Neural crest cell (in vitro differentiated cells): ENCODE measurements at places on chromosomes 12 and 14.
A peak's percentile ranks its signal among the peaks of the same experiment; 100 is the strongest.

GRCh38 chr14:92544051-92544720, 30.6 kb downstream of the RIN3 start:
- DNase-seq, result no peak

- no peak for DNase-seq
These were observed 323.6 kb downstream of the ZFP36L1 start for GRCh38 chr14:68469208-68469713.

DNA sequence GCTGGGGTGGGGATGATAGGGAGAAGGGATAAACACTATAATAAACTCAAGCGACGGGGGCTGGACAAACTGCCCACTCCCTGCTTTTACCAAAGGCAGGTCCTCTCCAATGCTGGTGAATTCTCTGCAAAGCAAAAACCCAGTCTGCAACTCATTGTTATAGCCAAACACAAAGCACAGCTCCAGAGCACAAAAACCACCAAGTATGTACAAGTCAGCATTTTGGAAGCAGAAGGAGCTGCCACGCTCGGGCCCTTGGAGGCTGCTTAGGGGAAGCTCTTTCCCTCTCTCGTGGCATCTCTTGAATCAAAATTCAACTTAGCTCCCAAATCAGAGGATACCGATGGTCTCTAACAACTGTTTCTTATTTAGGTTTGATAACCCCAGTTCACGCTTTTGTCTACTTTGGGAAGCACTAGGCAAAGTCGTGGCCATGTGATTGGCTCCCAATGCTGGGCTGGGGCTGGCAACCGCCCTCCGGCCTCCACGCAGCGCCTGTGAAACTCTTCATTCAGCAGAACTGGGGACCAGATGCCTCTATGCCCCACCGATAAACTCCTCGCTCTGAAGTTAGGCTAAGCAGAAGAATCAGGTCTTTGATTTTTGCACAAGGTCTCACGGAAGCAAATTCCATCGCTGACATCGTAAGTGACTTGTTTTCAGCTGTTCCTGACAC, 158.5 kb upstream of the FOXN3 start:
- DNase-seq, result no peak

DNA sequence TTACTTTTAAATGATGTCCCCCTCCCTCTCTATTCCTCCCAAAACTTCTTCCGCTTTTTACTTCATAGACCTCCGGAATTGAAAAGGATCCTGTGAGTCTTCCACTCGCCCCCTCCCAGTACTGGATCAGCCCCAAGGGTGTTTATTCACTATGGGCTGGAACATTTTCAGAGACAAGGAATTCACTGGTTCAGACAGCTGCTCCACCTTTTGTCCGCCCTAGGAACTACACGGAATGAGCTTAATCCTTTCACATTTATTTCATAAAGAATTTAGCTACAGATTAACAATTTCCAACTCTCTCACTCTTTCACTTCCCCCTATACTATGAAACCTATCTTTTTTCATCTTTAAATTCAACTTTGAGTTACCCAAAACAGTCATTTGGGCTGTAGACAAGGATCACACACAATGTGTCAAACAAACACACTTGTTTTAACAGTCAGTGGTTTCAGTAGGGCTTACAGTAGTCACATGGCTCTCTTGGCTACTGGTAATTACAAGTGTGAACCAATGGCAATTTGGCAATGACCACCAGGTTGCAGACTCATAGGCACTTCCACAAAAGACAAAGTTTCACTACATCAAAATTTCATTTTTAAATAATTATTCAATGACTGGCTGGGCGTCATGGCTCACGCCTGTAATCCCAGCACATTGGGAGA, 20.6 kb downstream of the CNIH1 start:
- DNase-seq, result peak; percentile 40

DNA sequence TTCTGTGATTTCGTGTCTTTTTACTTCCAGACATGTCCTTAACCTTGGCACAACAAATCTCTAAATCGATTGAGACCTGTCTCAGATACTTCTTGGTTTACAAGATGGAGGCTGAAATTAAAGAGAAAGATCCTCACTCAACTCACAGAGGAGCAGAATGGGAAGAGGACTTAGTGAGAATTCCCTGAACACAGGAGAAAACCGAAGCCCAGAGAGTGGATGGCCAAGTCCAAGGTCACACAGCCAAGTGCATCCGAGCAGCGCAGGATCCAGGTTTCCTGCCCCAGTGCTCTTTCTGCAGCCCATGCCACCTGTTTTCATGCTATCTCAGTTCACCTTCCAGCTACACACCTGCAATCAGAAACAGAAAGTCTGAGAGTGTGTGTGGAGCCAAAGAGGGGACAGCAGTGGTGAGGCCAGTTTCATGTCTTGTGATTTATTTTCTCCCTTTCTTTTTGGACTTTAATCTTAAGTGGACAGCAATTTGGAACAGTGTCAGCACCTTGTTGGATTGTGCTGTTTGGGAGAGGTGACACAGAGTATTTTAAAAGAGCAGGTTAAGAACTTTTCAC, 22.9 kb upstream of the TCL1B start:
- DNase-seq, result no peak

- no peak for DNase-seq
These were observed 204.9 kb downstream of the DAD1 start for GRCh38 chr14:22384167-22384549.

- no peak for DNase-seq
These were observed 30.9 kb upstream of the LUM start for GRCh38 chr12:91142221-91142631.

DNA sequence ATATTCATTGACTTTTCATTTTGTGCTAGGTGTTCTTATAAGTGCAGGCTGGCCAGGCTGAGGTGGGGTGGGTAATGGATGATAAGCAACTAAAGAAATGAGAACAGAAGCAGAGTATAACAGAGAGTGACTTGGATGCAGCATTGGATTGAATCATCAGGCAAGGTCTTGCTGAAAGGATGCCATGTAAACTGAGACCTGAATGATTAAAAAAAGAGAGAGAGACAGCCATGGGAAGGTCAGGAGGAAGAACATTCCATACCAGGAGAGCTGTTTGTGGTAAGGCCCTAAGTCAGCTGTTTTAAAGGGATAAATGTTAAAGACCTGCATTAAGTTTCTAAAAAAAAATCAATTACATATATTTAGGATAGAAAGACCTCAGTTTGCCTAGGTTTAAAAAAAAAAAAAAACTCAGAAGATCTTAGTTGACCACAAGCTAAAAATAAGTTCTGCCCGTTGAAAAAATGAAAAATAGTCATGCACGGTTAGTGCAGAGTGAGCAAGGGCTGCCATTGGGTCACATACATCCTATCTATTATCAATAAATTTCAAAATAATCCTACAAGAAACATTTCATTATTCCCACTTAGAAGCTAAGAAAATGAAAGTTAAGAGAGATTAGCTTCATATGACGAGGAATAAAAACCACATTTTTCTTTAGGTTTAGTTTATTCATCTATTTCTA, 37.2 kb downstream of the IFNG start:
- no peak for DNase-seq

GRCh38 chr12:124041907-124042306, 68.9 kb downstream of the ZNF664 start:
- no peak for DNase-seq

GRCh38 chr12:124625867-124626675, 58.7 kb upstream of the NCOR2 start:
- peak; percentile 59 for DNase-seq

DNA sequence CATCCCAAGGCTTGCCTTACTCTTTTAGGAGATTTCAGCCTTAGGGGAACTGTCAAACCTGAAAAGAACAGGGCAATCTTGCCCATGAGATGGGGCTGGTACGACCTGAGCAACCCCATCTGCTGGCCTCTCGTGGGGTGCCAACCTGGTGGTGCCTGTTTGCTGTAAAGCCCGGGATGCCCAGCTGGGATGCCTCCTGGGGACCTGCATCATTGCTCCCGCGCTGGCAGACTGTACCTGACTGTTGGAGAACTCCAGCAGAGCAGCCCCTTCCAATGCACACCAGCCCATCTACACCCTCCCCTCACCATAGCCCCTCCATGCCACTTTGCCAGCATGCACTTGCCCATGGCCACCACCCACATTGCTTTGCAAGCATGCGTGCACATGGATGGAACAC, 335.7 kb downstream of the RPS29 start:
- no peak for DNase-seq

DNA sequence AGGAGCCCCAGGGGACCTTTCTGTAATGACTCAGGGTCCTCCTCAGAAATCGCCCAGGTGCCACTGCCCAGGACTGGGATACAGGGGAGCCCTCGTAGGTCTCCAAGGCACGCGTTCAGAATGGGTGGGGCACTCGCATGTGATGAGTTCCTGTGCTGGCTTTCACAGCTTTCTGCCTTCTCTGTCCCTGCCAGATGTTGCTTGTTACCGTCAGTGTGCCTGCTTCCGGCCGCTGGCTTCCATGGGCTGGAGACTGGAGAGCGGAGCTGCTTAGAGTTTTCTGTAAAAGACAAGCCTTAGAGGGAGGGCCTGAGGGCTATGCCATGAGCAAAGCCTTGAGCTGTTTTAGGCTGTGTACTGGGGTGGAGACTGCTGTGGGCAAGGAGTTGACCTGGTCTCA, 75.0 kb upstream of the SLC24A4 start:
- no peak for DNase-seq

DNA sequence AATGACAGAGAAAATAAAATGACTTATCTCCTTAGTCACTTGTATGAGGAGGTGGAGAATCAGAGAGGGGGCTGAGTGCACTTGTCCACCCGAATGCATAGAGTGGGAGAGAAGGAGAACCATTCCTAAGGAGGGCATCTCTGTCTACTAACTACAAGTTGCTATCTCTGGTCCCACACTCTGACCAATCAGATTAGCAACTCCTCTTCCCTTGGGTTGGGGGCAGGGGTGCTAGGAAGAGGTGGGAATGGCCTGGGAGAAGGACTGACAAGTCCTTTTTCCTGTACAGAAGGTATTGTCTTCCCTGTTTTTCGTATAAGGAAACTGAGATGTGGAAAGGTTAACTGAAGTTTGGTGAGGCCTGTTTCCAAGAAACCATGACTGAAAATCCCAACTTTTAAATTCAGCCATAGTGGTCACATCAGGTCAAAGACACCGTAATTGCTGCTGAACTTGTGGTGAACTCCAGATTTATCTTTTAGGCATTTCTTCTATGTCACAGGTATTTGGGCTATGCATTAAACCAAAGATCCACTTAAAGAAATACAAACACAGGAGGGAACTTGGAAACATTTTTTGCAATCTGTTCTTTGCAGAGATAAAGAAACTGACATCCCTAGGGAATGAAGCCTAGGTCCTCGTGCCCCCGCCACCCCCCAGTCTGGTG, 207.8 kb downstream of the CRADD start:
- DNase-seq, result no peak

GRCh38 chr12:123895451-123895850, 77.2 kb downstream of the CCDC92 start:
- no peak for DNase-seq

- DNase-seq, result peak; percentile 45
These were observed 1.8 kb upstream of the SAMD4A start for GRCh38 chr14:54564868-54565784.

DNA sequence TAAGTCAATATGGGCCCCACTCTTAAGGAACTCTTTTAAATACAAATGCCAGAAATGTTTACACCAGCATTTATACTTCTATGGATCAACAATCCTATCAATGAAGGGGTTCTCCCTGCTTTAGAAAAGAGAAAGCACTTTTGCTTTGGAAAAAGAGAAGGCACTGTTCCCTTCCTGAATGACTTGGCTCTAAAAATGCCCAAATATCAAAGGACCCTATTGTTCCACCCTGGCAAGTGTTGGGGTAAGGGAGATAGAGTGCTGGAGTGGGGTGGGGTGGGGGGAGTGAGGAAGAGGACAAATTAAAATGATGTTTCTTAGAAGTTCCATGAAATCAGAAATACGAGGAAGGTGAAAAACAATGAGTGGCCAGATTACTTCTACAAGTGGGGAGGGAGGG, 131.6 kb upstream of the GRIN2B start:
- no peak for DNase-seq

DNA sequence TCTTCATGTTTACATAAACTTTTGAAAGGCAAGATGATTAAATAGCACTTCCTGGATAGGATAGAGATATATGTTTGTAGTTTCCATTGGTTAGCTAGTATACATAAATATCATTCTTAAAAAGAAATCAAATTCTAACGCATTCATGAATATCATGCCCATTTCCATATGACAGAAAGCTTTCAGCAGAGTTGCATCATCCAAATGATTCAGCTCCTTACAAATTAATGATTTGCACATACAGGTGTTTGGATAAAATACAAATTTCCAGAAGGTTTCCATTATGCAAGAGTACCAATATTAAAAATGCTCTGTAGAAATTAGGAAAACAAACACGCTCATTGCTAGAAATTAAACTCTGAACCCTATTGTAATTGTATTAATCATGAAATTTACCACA, 264.4 kb downstream of the FOXG1 start:
- no peak for DNase-seq

GRCh38 chr12:47718531-47718930, 6.8 kb downstream of the ENDOU start:
- no peak for DNase-seq

DNA sequence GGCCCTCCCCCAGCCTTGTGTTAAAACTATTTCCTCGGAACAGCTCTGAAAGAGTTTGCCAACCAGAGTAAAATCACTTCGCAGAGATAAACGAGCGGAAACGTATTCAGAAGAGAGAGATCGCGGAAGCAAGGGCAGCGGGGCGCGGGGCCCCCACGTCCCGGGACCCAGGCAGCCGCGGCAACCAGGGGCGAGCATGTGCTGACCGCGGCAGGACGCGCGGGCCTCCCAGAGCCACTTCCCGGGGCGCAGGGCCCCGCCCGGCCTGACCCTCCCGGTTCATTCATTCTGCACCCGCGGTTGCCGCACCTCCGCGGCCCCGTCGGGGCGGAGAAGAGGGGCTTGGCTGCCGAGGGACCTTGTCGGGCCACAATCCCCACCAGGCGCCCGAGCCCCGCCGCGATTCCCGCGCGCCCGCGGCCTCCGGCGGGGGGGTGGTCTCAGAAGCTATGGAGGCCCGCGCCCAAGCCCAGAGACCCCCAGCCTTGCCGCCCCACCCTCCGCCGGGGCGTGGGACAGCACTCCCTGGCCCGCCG, 598 bp downstream of the UBE2N start:
- DNase-seq, result no peak

GRCh38 chr14:65237941-65238340, 135.6 kb upstream of the MAX start:
- DNase-seq, result no peak

DNA sequence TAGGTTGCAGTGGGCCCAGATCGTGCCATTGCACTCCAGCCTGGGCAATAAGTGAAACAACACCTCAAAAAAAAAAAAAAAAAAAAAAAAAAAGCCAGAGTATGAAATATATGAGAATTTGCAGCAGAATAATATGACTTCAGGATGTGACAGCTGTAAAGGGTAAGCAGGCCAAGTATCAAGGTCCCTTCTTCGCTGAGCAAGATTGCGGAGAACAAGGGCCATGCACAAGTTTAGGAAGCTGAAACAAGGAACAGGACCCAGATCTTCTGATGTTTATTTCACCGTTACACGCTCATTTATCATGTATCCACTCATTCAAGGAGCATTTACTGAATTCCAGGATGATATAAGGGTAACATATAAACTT, 659 bp upstream of the FOXJ2 start:
- DNase-seq, result no peak
